ENCODE measurements at places on chromosomes 5 and 9. TPM values are rescaled to one million over a fixed set of nuclear protein-coding genes. Genes with fewer than 3 reads are reported as not detected.

The ESM1 gene
- not detected for total RNA-seq

The PNPLA7 gene
- 4.4 TPM for total RNA-seq

The PCDHAC1 gene
- 0.26 TPM for total RNA-seq

DNA sequence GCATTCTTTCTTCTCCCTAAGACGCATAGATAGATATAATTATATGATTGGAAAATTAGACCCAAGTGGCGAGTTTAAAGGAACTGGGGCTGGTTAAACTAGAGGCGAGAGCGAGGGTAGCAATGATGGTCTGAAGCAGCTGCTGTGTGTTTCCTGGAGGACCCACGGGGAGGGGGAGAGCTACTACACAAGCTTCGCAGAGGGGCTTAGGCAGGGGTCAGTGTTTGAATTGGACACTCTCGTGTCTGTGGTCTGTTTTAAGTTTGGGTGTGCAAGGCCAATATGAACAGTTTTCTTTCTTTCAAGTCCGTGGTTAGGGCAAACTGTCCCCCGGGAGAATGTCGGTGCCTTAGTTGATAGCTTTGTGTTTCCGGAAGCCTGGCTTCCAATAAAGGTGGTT is 43.1 kb downstream of the PDZD2 start:
- H3K4me1 ChIP-seq: no peaks in the 10 kb centered on the region
- no peaks in the 10 kb centered on the region for H3K36me3 ChIP-seq
- peak overlapping the region; percentile 76 for H3K27ac ChIP-seq
- DNase-seq: no peak
- H3K4me3 ChIP-seq: no peak overlapping the region
- H3K27me3 ChIP-seq: no peaks in the 10 kb centered on the region

The CD14 gene
- total RNA-seq: 25.0 TPM

The MAP1B gene
- total RNA-seq: 203 TPM

DNA sequence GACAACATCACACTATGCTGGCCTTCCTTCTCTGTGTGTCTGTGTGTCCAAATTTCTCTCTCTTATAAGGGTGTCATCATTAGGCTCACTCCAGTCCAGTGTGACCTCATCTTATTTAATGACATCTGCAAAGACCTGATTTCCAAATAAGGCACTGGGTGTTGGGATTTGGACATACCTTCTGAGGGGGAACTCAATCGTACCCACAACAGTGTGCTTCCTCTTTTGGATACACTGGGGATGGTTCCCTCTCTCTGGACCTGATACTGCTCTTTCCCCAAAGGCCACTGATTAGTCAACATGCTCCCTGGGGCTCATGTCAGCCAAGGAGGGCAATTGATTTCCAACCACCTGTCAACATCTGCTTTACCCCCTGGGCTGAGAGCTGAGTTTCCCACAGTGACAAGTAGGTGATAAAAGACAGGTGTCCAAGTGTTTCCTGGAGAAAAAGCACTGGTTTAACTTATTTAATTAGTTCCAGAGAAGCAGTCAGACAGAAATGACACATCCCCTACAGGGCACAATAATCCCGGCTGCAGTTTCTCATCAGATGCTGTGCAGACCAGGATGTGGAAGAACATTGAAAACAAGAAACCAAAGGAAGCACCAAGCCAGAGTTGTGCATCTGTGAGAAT is 17.8 kb upstream of the CEP72 start:
- no peak overlapping the region for H3K27ac ChIP-seq
- no peaks in the 10 kb centered on the region for H3K4me1 ChIP-seq
- DNase-seq: no peak

The OCLN gene
- 3.2 TPM for total RNA-seq

- no peaks in the 10 kb centered on the region for H3K27me3 ChIP-seq
- no peaks in the 10 kb centered on the region for H3K4me1 ChIP-seq
- H3K27ac ChIP-seq: peak overlapping the region; percentile 31
Observed at GRCh38 chr5:24510523-24510988, 134.2 kb downstream of the CDH10 start.

DNA sequence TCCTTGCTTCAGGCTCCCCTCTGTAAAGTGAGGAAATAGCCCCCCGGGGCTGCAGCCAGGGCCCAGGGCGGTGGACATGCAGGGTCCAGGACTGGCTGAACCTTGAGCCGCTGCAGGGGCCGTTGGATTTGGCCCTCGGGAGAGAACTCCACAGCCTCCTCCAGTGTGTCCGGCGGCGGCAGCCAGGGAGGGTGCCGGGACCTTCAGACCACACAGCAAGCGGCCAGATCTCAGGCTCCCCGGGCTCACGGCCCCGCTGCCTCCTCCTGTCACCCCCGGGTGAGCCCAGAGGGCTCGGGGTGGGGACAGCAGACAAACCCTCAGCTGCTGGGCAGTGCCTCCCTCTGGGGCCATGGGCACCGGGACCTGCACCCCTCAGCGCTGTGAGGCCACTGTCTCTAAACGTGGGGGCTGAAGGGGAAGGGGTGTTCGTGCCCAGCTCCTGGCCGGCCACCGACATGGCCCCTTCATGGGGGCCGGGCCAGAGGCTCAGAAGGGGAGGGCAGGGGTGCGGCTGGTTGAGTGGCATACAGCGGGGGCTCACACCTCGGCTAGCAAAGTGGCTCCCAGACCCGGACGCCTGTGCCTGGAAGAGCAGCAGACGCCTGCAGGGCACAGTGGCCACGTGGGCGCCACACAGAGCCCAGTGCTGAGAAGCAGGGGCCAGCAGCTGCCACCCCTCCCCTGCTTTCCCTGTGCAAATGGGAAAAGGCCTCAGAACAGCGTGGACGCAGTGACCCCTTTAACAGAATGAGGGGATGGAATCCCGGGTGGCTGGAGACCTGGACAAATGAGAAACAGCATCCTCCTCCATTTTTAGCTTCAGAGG is 19.7 kb downstream of the SLC9A3 start:
- H3K36me3 ChIP-seq: no peaks in the 10 kb centered on the region
- H3K4me3 ChIP-seq: no peak overlapping the region
- DNase-seq: no peak
- no peaks in the 10 kb centered on the region for H3K27me3 ChIP-seq
- H3K4me1 ChIP-seq: no peaks in the 10 kb centered on the region
- no peak overlapping the region for H3K27ac ChIP-seq

The TMC1 gene
- total RNA-seq: not detected

GRCh38 chr5:166031926-166032325 is 2259.5 kb upstream of the WWC1 start:
- no peaks in the 10 kb centered on the region for H3K27me3 ChIP-seq
- H3K27ac ChIP-seq: no peak overlapping the region
- no peaks in the 10 kb centered on the region for H3K36me3 ChIP-seq
- no peak overlapping the region for H3K4me3 ChIP-seq
- H3K4me1 ChIP-seq: no peaks in the 10 kb centered on the region
- no peak for DNase-seq

The SLC6A19 gene
- total RNA-seq: not detected

GRCh38 chr5:82952326-82952725 is 124.9 kb downstream of the TMEM167A start:
- no peaks in the 10 kb centered on the region for H3K36me3 ChIP-seq
- no peak for DNase-seq
- H3K4me1 ChIP-seq: no peaks in the 10 kb centered on the region
- H3K27ac ChIP-seq: no peak overlapping the region
- H3K27me3 ChIP-seq: no peaks in the 10 kb centered on the region

GRCh38 chr5:7856855-7857254 is 5.9 kb upstream of the CFAP90 start:
- DNase-seq: no peak
- no peak overlapping the region for H3K4me3 ChIP-seq
- H3K27ac ChIP-seq: no peak overlapping the region
- H3K36me3 ChIP-seq: peaks cover 20% of the 10 kb centered on the region
- H3K4me1 ChIP-seq: peaks cover 2% of the 10 kb centered on the region

The HTR1A gene
- not detected for total RNA-seq

The FAM221B gene
- not detected for total RNA-seq

DNA sequence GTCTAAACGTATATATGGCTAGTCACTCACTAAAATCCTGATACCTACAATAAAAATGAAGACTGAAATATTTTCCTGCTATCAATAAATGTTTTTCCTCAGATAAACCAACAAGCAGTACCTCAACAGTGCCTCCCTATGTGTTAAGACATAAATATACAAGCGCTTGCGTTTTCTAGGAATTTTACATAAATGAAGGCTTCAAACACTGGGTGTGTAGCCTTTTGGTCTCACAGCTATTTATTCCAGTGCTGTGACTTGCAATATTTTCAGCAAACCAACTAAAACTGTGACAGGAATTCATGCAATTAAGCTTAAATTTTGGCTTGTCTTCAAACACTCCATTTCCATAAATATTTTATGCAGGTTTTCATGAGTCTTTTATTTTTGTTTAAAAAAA is 437.0 kb downstream of the BNC2 start:
- no peak overlapping the region for H3K27ac ChIP-seq
- no peaks in the 10 kb centered on the region for H3K36me3 ChIP-seq
- no peak overlapping the region for H3K4me3 ChIP-seq

The SH3RF2 gene
- total RNA-seq: 41.2 TPM

- H3K4me3 ChIP-seq: no peak overlapping the region
- no peaks in the 10 kb centered on the region for H3K27me3 ChIP-seq
- H3K36me3 ChIP-seq: no peaks in the 10 kb centered on the region
- H3K27ac ChIP-seq: no peak overlapping the region
- no peak for DNase-seq
Observed at GRCh38 chr9:82170866-82171265, 182.3 kb downstream of the SPATA31D1 start.

DNA sequence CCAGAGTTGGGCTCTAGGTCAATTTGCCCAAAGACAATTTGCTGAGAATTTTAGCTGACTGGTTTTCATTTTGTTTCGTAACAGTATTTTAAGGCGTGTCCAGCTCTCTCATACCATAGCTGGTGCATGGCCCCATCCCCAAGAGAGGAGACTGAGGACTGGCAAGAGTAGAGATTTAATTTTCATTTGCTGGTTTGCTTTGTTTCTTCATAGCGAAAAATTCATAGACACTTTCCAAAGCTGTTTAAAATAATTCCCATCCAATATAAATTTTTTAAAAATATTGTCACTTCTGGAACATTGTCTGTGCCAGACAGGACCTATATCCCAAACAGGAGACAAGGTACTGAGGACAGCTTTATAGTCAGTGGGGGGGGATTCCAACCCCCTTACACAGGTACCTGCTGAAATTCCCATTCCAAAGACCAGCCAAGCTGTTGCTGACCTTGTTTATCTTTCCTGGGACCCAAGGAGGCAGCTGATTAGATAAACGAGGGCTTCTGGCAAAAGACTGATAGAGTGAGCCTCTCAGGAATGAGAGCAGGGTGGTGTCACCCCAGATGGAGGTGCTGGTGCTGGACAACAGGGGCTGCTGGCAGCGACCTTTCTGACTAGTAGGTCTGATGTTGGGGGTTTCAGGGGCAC is 6.8 kb upstream of the ANGPTL2 start:
- no peaks in the 10 kb centered on the region for H3K36me3 ChIP-seq
- H3K27me3 ChIP-seq: no peaks in the 10 kb centered on the region
- H3K4me3 ChIP-seq: no peak overlapping the region
- no peak for DNase-seq
- H3K4me1 ChIP-seq: peaks cover 3% of the 10 kb centered on the region

The PCDHAC2 gene
- 4.1 TPM for total RNA-seq

GRCh38 chr5:128466554-128466953 is 71.5 kb downstream of the FBN2 start:
- no peaks in the 10 kb centered on the region for H3K4me1 ChIP-seq
- no peaks in the 10 kb centered on the region for H3K27me3 ChIP-seq
- no peak overlapping the region for H3K27ac ChIP-seq
- no peaks in the 10 kb centered on the region for H3K36me3 ChIP-seq

The PCDHGA11 gene
- total RNA-seq: 3.0 TPM

The BARHL1 gene
- not detected for total RNA-seq

DNA sequence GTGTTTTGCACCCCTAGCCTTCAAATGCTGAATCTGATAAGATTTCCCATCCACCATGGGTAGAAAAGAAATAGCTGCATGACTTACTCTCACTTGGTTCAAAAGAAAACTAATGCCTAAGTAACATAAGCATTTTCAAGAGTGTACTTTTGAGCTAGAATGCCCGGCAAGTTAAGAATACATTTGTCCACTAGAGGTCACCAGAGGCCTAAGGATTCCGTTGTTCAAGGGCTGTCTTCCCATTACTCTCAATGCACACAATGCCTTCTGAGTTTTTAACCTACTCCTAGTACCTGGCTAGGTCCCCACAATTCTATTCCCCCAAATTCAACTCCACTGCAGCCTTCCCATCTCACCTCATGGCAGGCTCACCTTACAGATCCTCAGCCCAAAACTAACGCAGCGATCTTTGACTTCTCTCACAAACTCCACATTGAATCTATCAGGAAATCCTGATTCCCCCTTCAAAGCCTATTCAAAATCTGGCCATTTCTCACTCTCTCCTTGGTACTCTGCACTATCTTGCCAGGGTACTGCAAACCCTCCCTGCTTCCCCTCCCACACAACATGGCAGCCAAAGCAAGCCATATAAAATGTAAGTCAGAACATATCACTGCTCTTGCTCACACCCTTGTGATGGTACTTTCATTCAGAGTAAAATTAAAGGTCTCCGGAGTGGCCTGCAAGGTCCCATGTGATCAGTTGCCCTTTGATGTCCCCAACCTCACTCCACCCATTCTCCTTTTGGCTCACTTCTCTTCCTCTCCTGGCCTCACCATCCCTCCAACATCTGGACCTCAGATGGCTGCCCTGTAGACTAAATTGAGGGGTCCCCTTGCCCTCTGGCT is 13.4 kb downstream of the OXCT1 start:
- H3K4me1 ChIP-seq: no peaks in the 10 kb centered on the region
- peaks cover 34% of the 10 kb centered on the region for H3K36me3 ChIP-seq
- no peaks in the 10 kb centered on the region for H3K27me3 ChIP-seq
- H3K4me3 ChIP-seq: no peak overlapping the region

- H3K4me1 ChIP-seq: no peaks in the 10 kb centered on the region
- no peaks in the 10 kb centered on the region for H3K36me3 ChIP-seq
- DNase-seq: no peak
- H3K27me3 ChIP-seq: no peaks in the 10 kb centered on the region
- H3K4me3 ChIP-seq: no peak overlapping the region
Observed at GRCh38 chr5:90985341-90985740, 397.8 kb downstream of the ARRDC3 start.

- no peak overlapping the region for H3K4me3 ChIP-seq
- no peaks in the 10 kb centered on the region for H3K36me3 ChIP-seq
- no peak overlapping the region for H3K27ac ChIP-seq
- H3K4me1 ChIP-seq: no peaks in the 10 kb centered on the region
- DNase-seq: no peak
Observed at GRCh38 chr5:129069292-129069691, 25.3 kb upstream of the ISOC1 start.

DNA sequence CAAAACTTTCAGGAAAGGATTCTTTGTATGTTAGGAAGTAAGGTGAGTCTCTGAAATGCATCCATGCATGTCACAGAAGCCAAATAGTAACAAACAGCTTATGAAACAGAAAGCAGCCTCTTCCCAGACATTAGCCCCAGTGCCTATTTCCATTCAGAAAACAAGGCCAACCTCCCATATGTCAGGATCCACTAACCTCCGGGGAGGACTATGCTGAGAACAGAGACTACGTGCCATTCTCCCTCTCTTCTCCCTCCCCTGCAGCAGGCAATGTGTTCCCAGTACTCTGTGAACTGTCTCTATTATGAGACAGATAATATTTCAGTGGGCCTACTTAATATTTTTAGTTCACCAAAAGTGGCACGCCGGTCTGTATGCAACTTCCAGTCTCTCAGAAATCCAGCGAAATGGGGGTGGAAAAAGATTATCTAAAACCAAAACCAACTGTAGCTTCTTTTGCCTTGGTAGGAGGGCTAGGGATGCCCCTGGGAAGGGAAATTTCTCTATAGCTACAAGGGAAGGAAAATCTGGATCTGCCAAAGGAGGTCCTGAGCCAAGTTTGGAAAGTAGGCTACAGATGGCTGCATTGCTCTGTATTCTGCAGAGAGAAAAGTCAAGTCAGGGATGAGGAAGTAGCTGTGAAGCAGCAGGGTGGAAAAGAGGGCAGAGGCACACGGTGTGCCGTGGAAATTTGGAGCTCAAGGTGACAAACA is 42.0 kb downstream of the VLDLR start:
- no peaks in the 10 kb centered on the region for H3K36me3 ChIP-seq
- peaks cover 33% of the 10 kb centered on the region for H3K4me1 ChIP-seq
- no peak for DNase-seq
- no peaks in the 10 kb centered on the region for H3K27me3 ChIP-seq

Data from right atrium auricular region (tissue), 2 donors.